Upper lobe of right lung (tissue), 1 donor: ENCODE measurements at places on chromosomes 5 and 9. TPM values are rescaled to one million over a fixed set of nuclear protein-coding genes. Genes with fewer than 3 reads are reported as not detected.

- no peaks in the 10 kb centered on the region for H3K27me3 ChIP-seq
- no peaks in the 10 kb centered on the region for H3K4me1 ChIP-seq
- no peak overlapping the region for H3K27ac ChIP-seq
- H3K4me3 ChIP-seq, result no peak overlapping the region
- H3K36me3 ChIP-seq, result no peaks in the 10 kb centered on the region
Measured at GRCh38 chr5:133149345-133149744, 97.5 kb downstream of the HSPA4 start.

GRCh38 chr5:38660194-38660668, 103.8 kb upstream of the LIFR start:
- no peaks in the 10 kb centered on the region for H3K27me3 ChIP-seq
- H3K4me1 ChIP-seq, result peaks cover 13% of the 10 kb centered on the region
- H3K27ac ChIP-seq, result no peak overlapping the region
- H3K4me3 ChIP-seq, result no peak overlapping the region

DNA sequence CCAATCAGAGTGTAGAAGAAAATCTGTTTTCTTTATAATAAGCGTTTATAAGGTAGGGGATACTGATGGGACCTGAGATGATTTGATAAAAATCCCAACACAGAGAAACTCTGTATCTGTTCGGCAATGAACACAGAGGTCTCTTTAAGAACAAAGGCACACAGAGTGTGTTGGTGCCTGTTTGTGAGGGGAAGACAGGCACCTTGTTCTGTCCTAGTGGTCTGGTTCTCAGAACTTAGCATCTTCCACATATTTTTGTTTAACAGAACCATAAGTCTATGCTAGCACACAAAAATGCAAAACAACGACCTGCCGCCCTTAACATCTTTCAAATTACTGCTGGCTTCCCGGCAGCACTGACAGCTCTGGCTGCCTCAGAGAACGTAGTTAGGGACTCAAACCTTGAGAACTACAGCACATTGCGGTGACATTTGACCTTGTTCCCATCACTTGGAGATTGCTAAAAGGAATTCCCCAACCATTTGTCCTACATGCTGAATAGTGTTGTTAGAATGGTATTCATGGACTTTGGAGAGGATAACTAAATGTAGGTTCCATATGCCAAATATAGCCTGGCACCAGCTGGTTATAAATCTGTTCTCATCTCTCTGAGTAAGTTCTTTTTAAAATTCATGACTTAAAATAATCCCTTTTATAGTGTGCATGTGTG, 871.7 kb upstream of the TYRP1 start:
- H3K4me1 ChIP-seq, result no peaks in the 10 kb centered on the region
- no peak for DNase-seq
- no peaks in the 10 kb centered on the region for H3K36me3 ChIP-seq
- H3K4me3 ChIP-seq, result no peak overlapping the region
- no peak overlapping the region for H3K27ac ChIP-seq

The TAF1L gene
- not detected for total RNA-seq

GRCh38 chr9:108297073-108297472, 558.7 kb downstream of the ACTL7B start:
- no peaks in the 10 kb centered on the region for H3K4me1 ChIP-seq
- no peak overlapping the region for H3K4me3 ChIP-seq
- no peaks in the 10 kb centered on the region for H3K27me3 ChIP-seq

DNA sequence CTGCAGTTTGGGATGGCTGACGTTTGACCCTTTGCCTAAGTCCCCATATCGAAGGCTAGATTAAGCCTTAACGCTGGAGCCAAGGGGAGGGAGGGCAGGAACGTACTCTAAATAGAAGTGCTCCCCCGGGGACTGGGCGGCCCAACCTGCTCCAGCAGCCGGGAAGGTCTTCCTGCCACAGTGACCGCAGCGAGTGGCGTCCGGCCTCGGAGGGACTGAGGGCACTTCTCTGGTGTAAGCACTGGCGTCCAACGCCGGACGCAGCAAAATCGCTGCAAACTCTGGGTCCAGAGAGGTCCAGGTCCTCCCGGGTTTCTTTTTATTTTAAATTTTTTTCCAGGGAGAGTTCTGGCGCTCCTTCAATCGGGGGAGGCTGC, 505 bp upstream of the ACER2 start:
- no peak for DNase-seq
- H3K4me1 ChIP-seq, result peaks cover 14% of the 10 kb centered on the region
- H3K36me3 ChIP-seq, result no peaks in the 10 kb centered on the region

- no peaks in the 10 kb centered on the region for H3K36me3 ChIP-seq
- H3K27me3 ChIP-seq, result no peaks in the 10 kb centered on the region
- DNase-seq, result no peak
- H3K4me3 ChIP-seq, result no peak overlapping the region
- H3K4me1 ChIP-seq, result no peaks in the 10 kb centered on the region
- no peak overlapping the region for H3K27ac ChIP-seq
Measured at GRCh38 chr5:82820188-82820587, 257.0 kb downstream of the TMEM167A start.

GRCh38 chr5:133957591-133957990, 10.8 kb downstream of the C5orf15 start:
- H3K36me3 ChIP-seq, result peaks cover 44% of the 10 kb centered on the region
- no peaks in the 10 kb centered on the region for H3K27me3 ChIP-seq

The DOCK8 gene
- total RNA-seq, result 83.4 TPM

GRCh38 chr9:94772144-94772543, 45.6 kb downstream of the AOPEP start:
- H3K27ac ChIP-seq, result no peak overlapping the region
- H3K4me1 ChIP-seq, result no peaks in the 10 kb centered on the region

DNA sequence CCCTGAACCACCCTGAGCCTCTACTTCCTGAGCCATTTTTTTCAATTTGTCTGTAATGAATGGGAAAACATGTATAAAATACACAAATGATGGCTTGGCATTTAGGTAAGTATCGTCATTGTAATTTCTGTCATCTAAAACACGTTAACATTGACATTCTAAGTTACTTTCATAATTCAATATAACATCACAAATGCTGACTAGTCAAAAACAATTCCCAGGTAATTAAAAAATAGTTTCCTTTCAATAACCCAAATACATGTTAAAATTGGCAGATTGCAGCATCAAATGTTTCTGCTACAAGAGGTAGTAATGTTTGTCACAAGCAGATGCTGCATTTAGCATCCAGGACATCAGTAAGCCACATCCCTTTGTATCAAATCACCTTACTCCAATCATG, 776.4 kb downstream of the KCTD16 start:
- no peak overlapping the region for H3K27ac ChIP-seq
- H3K27me3 ChIP-seq, result no peaks in the 10 kb centered on the region
- H3K4me3 ChIP-seq, result no peak overlapping the region
- no peak for DNase-seq

DNA sequence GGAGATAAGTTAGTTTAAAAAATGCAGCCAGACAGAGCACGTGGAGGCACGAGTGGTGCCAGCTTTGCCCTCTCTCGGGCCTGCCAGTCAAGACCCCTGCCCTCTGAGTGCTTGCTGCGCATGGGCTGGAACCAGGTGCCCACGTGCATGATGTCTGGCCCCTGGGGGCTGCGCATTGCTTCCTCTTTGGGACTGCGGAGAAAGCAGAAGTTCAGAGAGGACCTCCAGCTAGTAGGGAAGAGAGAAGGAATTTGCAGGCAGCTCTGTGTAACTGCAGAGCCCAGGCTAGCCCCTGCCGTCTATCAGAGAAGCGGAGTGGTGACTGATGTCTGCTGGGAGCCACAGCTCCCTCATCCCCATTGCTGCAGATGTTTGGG, 9.7 kb upstream of the RNU6ATAC start:
- H3K27ac ChIP-seq, result no peak overlapping the region
- peaks cover 6% of the 10 kb centered on the region for H3K27me3 ChIP-seq
- DNase-seq, result peak; percentile 75
- H3K4me3 ChIP-seq, result no peak overlapping the region
- peaks cover 10% of the 10 kb centered on the region for H3K4me1 ChIP-seq

DNA sequence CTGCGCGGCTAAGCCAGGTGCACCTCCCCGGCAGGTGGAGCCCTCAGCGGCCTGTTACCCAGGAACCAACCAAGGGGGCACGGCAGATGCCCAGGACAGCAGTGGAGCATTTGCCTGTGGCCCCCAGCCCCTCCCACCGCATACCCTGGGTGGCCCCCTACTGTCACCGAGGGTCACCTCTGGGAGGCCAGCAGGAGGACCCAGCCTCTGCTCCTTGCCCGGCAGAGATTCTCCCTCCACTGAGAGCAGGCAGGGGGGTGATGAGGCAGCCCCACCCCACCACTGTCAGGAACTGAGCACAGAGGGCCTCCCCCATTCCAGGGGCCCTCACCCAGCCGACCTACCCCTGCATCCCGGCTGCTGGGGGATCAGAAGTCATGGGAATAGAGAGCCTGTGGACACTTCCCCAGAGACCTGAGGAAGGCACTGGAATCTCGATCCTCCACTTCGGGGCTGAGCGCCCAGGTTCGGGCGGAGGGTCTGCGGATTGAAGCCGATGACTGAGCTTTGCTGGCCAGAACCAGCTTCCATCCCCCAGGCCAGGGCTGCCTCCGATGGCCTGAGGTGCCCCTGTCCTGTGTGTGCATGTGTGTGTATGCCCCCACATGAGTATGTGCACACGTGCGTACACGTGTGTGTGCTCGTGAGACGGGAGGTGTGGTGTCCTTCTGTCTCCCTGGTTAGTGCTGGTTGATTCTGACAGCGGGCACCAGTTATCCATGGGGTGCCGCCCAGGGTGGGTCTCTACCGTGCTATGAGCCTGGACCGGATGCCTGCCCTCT, at the start of gene QRFP:
QRFP (minus strand) TSS at position 580 of the 782 bp plus-strand sequence. CDS start 2,974 bp downstream, outside the sequence.
- DNase-seq, result no peak
- peaks cover 4% of the 10 kb centered on the region for H3K27me3 ChIP-seq
- H3K27ac ChIP-seq, result no peak within 1 kb of the TSS
- peaks cover 11% of the 10 kb centered on the region for H3K36me3 ChIP-seq

DNA sequence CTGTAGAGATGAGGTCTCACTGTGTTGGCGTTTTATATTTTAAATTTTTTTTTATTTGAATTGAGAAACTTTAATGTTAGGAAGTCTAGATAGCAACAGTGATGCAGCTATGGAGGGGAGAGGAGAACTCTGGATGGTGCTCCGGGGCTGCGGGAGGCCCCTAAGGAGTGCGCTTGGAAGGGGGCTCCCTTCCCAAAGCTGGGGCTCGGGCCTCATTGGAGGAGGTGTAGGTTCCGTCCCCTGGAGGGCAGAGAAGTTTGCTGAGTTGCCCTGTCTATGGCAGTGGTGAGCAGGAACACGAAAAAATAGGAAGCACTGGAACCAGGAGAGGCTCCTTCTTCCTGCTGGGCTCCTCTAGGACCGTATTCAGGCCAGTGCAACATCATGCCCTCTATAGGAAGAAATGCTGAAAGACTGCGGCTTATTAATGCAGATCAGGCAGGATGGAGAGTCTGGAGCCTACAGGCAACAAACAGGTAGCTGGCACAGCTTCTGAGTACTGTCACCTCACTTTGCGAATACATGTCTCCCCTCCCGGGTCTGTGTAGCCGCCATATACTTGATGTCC, 16.1 kb downstream of the AHRR start:
- no peaks in the 10 kb centered on the region for H3K4me1 ChIP-seq
- no peaks in the 10 kb centered on the region for H3K27me3 ChIP-seq
- H3K27ac ChIP-seq, result no peak overlapping the region
- DNase-seq, result no peak
- no peaks in the 10 kb centered on the region for H3K36me3 ChIP-seq

GRCh38 chr5:72850113-72850512, 33.7 kb downstream of the TNPO1 start:
- peak overlapping the region; percentile 75 for H3K4me3 ChIP-seq
- no peak for DNase-seq
- no peaks in the 10 kb centered on the region for H3K27me3 ChIP-seq
- H3K27ac ChIP-seq, result no peak overlapping the region
- H3K36me3 ChIP-seq, result peaks cover 11% of the 10 kb centered on the region
- peaks cover 57% of the 10 kb centered on the region for H3K4me1 ChIP-seq
